Cardiac fibroblast (primary cell): ENCODE measurements at places on chromosomes 3 and 15.
A peak's percentile ranks its signal among the peaks of the same experiment; 100 is the strongest.

DNA sequence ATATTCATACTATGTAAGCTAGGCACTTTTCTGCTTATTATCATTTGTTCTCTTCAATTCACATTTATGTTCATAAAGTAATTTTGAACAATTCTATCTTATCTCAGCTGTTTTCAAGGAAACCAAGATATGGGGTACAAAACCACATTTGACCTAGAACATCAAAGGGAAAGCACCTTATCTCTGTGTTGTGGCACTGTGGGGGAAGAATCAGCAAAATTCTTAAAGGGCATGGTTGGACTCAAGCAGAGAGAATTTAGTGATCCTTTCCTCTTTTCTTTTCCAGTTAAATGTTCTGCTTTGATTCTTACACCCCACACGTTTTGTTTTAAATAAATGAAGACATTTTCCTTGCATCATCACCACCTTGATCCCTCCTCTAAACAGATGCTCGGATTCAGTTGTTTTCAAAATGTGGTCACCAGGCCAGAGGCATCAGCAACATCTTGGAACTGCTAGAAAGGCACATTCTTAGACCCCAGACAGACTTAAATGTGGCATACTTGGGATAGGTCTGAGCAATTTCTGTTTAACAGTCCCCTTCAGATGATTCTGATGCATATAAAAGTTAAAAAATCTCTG lies 128.4 kb upstream of the TP63 start:
- DNase-seq: no peak

DNA sequence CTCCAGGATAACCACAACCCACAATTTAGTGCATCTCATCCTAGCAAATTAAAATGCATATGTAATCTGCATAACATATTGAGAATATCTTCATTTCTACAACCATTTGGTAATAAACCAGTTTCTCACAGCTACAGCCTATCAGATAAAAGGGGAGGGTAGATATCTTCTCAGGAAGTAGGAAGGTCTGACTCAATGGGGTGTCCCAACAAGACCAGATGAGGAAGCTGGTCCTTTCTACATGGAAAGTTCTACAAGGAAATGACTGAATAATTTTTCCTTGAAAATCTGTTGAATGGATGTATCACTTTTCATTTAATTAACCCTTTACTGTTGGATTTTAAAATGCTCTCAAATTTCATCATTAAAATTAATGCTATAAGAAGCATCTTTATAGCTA lies 17.4 kb upstream of the TMPRSS7 start:
- peak; percentile 46 for DNase-seq

GRCh38 chr3:10557250-10557649 lies 51.9 kb upstream of the ATP2B2 start:
- no peak for DNase-seq

- no peak for DNase-seq
These were observed 27.9 kb downstream of the FRG2C start for GRCh38 chr3:75692061-75692460.

GRCh38 chr3:139284221-139284620 lies 59.6 kb upstream of the MRPS22 start:
- peak; percentile 14 for DNase-seq

DNA sequence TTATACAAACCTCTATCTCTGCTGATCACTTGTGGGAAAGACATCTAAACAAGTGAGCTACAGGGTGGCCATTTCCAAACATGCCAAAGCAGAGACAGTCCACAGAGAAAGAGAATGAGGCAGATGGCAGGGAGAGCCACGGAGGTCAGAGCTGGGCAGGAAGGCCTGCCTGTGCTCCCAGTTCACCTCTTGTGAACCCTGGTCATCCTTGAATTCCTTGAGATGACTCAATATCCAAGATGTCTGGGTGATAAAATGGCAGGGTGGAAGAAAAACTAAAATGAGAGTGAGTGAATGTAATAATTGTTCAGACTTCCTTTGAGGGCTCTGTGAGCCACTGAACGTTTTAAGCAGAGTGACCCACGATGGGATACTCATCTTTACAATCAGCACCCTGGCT lies 104.8 kb downstream of the PLCH1 start:
- DNase-seq: no peak

- no peak for DNase-seq
These were observed 2.9 kb upstream of the SMAD3 start for GRCh38 chr15:67062369-67062985.

- DNase-seq: no peak
These were observed 3.2 kb downstream of the HTR3E start for GRCh38 chr3:184099806-184100686.

GRCh38 chr3:44355362-44356033 lies 16.9 kb downstream of the TCAIM start:
- peak; percentile 89 for DNase-seq

GRCh38 chr3:31768479-31769125 lies 212.5 kb downstream of the OSBPL10 start:
- peak; percentile 68 for DNase-seq

GRCh38 chr3:185508335-185508991 lies 9.6 kb upstream of the TMEM41A start:
- no peak for DNase-seq

DNA sequence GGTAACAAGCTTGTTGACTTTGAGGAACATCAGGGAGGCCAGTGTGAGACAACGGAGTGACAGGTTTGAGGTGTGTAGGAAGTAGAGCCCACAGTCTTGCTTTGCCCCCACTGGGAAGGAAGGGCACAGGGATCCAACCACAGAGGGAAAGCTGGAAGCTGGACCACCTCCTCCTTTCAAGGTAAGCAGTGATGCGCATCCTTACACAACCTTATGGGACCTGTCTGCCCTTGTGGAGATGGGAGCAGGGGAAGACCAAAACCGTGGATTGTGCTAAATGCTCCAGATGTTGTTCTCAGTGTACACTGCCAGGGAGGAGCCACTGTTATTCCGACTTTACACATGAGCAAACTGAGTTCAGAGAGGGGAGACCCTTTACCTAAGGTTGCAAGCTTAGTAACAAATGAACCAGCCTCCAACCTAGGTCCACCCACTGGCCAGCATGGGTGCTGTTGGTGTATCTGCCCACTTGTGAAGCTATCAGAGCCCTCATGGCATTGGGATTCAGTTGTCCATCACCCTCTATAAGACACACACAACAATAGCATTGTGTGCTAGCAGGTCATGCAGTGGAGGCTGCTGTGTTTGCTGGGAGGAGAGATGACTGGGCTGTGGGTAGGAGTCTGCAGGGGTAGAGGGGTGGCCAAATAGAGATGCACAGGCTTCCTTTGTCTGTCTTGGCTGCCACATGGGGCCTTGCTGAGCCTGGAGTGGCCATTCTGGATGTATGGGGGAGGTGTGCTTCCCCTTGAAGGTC lies 586 bp upstream of the LSMEM2 start:
- no peak for DNase-seq

- DNase-seq: peak; percentile 85
These were observed 12.7 kb downstream of the ATP10A start for GRCh38 chr15:25850154-25851111.

- no peak for DNase-seq
These were observed 67.5 kb downstream of the CHST2 start for GRCh38 chr3:143187111-143187510.

DNA sequence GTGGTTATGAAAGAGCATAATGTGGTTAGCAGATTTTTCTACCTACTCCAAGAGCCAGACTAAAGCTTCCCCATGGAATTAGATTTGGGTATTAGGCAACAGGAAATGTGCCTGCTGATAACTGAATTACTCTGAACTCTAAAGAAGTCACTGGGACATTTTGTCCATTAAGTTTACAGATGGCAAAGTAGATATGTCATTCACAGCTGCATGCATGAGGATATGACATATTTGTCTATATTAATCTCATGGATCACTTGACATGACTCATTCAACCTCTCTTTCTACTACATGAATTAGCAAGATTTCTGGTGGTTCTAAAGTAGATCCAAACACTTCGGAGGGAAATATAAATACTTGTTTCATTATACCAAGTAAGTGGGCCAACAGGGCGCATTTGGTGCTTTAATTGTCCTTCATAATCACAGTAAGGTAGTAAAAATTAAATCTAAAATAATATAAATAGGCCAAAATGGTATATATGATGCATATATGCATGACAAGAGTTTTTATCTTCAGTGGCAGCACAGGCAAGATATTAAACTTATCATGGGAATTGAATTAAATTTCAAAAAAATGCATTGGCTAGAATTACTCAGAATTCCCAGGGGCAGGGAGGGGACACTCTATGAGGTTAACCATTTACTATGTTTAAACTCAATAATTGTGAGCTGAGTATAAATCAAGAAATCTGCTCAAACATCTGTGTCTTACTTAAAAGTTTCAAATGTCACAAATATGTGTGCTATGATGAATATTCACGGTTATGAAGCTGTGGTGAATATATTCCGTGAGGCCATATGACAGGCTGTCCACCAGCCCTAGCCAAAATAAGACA lies 365.3 kb upstream of the KCNMB2 start:
- DNase-seq: peak; percentile 98

DNA sequence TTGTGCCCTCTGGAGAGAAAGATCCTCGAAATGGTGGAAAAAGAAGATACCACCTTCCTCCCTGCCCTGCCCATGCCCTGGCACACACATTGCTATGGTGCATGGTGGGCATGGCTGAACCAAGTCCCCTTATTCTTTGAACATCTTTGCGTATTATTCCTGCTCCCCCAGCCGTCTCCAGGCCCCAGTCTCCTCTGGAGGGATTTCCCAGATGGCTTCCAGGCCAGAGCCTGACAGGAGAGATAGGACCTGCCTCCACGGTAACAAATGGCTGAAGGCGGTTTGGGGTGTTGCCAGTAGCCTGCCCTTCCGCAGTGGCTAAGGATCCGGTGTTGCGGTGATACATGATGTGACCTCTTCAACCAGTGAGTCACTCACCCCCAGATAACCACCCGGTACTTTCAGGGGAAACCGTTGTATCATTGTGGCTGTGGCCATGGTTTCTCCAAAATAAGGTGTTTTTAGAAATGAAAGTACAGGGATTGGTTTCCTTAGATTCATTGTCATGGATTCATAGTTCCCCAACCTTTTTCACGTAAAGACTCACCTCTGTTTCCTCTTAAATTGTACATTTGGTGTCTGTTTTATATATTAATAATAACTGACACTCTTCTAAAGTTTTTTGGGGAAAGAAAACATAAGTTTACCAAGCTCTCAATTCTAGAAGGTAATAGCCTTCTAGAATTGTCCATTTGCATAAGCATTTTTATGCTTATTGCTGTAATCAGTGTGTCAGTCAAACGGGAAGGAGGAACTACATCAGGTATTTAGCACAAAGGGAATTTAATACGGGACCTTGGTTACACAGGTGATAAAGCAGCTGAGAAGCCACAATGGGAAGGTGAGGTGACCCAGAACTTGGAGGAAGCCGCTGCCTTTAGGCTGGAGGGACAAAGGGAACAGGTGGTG lies 25.9 kb downstream of the SMAD3 start:
- DNase-seq: peak; percentile 93

DNA sequence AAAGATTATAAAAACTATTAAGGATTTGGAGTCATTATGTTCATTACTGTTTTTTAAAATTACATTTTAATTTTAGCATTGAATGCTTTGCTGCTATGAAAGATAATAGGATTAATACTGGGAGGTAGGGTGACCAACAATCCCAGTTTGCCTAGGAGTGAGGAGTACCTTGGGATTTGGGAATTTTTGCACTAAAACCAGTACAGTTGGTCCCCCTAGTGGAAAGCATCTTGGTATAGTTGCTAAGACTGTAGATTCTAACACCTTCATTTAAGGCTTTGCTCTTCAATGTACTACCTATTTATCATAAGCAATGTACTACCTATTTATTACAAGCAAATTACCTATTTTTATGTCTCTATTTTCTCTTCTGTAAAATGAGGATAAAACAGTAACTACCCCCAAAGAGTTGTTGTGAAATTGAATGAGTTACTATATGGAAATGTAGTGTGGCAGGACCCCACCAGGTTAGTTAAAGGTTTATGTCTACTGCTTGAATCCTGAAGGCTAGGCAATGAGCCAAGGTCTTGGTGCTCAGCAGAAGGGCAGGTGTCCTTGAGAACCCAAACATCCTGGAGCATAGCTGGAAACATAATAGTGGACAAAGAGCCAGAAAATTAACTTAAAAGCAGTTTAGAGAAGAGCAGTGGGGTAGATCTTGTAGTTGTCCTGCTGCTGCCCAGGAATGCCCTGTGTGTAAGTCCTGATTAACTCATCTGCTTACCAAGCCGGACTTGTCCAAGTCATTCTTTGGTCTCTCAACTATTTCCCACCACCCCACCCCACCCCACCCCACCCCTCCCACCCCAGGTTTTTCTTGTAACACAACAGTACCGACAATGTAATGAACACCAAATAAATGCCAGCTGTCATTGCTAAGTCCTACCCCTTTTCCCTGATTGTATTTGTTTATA lies 49.2 kb upstream of the NMD3 start:
- peak; percentile 47 for DNase-seq

DNA sequence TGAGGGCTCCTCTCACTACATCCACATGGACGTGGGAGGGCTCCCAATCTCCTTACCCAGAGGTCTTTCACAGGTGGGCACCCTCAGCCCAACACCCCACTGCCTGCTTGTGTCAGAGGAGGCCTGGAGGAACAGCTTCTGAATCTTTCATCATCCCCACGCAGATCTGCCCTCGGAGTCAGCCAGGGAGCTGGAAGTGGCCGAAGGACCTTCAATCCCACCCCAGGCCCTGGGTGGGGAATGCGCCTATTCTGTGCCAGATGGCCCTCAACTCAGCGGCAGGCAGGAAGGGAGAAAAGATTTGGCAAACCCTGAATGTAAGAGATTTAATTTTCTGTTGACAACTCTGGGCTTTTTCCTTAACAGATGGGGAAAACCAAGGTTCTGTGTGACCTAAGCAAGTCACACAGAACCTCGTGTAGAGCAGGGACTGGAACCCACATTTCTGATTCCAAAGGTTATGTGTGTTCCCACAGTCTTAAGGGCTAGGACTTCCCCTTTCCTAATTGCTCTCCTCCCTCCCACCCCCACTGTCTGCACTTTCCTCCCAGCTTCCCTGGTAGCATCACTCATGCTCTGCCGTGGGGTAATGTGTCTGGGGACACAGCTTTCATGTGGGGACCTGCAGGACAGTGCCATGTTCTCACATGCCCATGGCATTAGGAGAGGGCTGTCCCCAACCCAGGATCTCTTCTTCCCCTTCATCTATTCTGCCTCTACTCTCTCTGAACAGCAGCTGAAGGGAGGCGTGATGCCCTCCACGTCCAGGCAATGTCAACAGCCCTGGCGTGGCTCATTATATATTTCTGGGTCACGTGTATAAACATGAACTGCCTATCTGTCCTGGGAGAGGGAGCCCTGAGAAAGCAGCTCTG lies 98.1 kb downstream of the SEMA5B start:
- no peak for DNase-seq

DNA sequence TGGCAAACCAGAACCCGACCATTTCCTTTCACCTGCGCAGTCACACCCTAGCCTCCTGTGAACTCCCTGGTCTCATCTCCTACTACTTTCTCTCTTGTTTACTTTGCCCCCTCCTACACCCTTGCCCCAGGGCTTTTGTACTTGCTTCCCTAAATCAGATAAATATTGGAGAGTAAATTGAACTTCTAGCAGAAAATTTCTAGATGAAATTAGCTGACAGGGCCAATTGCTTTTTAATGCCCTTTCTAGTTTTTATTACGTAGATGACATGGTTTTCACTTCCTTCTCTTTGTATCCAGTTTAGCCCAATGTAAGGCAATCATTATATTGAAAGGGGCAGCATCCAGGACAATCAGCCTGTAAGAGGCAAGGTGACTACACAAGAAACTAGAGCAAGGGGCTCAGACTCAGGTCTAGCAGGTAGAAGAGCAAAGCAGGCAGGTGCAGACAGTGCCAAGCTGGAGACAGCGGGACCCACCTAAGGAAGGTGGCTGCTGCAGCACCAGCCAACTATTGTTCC lies 56.2 kb upstream of the TOPAZ1 start:
- no peak for DNase-seq

GRCh38 chr3:161423911-161424522 lies 52.7 kb upstream of the SPTSSB start:
- peak; percentile 65 for DNase-seq

GRCh38 chr3:128497305-128498126 lies 4.5 kb upstream of the GATA2 start:
- DNase-seq: no peak
